ENCODE measurements at places on chromosomes 13 and 19. TPM values are rescaled to one million over a fixed set of nuclear protein-coding genes. Genes with fewer than 3 reads are reported as not detected.

The CXCL17 gene
- not detected for total RNA-seq

The C1QTNF9B gene
- total RNA-seq = not detected

The OR4F17 gene
- not detected for total RNA-seq

The MISP gene
- total RNA-seq = under 0.01 TPM

The ARHGAP45 gene
- 3.7 TPM for total RNA-seq

The PABPC3 gene
- 0.25 TPM for total RNA-seq

The ZBTB32 gene
- not detected for total RNA-seq

The ADGRL1 gene
- total RNA-seq = 53.8 TPM

The ZNF763 gene
- 5.9 TPM for total RNA-seq

The MTUS2 gene
- total RNA-seq = 7.1 TPM

The HSD17B14 gene
- total RNA-seq = 1.7 TPM

The C2CD4C gene
- total RNA-seq = 16.0 TPM

The IGFL3 gene
- total RNA-seq = not detected

The DACH1 gene
- total RNA-seq = 7.9 TPM

The DPP9 gene
- total RNA-seq = 8.9 TPM
